ENCODE measurements at places on chromosomes 1 and 21. TPM values are rescaled to one million over a fixed set of nuclear protein-coding genes. Genes with fewer than 3 reads are reported as not detected.

DNA sequence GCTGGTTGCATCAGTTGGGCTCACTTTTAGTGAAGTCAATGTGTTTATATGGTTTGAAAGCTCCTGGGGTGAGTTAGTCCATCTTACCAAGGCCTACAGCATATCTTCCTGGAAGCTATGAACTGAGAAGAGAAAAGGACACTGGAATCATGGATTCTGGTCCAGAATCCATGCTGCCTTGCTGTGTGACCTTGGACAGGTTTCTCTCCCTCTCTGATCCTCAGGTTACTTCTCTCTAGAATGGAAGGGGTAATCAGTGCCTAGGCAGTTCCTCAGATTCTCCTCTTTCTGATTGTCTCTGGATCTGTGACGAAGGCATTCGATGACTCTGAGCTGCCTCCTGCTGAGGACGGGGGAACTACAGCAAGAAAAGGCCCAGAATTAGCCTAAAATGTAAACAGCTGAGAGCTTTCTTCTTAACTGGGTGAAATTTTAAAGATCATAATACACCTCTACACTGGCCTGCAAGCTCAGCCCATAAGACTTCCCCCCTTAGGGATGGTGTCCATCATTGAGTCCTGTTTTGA, 425.0 kb upstream of the VAMP3 start:
- no peak for DNase-seq

- DNase-seq = no peak
Observed at GRCh38 chr1:207031632-207032264, 808 bp downstream of the C1orf116 start.

GRCh38 chr1:58155418-58156123, 391.0 kb downstream of the OMA1 start:
- peak; percentile 34 for DNase-seq

GRCh38 chr1:184854496-184855140, 100.0 kb upstream of the EDEM3 start:
- no peak for DNase-seq

DNA sequence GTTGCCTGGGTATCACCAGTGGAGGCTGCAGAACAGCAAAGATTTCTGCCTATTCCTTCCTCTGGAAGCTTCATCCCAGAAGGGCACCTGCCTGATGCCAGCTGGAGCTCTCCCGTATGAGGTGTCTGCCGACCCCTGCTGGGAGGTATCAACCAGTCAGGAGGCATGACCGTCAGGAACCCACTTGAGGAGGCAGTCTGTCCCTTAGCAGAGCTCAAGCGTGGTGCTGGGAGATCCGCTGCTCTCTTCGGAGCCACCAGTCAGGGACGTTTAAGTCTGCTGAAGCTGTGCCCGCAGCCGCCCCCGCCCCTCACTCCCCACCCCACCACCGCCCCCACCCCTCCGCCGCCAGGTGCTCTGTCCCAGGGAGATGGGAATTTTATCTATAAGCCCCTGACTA, 23.1 kb upstream of the HFM1 start:
- DNase-seq = no peak

The GJA9 gene
- not detected for total RNA-seq

- no peak for DNase-seq
Observed at GRCh38 chr1:161805399-161806197, 39.5 kb downstream of the ATF6 start.

The CCDC27 gene
- not detected for total RNA-seq

The DNAH14 gene
- total RNA-seq = 31.0 TPM

The C8B gene
- total RNA-seq = not detected

The MANEAL gene
- total RNA-seq = 16.0 TPM

The DISP3 gene
- 6.8 TPM for total RNA-seq

- DNase-seq = no peak
Observed at GRCh38 chr1:244964112-244964971, 100.0 kb upstream of the HNRNPU start.

DNA sequence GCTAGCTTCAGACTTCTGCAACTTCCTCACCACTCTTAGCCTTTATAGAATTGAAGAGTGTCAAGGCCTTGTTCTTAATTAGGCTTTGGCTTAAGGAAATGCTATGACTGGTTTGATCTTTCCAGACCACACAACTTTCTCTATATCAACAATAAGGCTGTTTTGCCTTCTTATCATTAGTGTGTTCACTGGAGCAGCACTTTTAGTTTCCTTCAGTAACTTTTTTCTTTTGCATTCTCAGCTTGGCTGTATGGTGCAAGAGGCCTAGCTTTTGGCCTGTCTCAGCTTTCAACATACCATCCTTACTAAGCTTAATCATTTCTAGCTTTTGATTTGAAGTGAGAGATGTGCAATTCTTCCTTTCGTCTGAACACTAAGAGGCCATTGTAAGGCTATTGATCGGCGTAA, 8.6 kb downstream of the PRKACB start:
- no peak for DNase-seq

The BTG3 gene
- 35.9 TPM for total RNA-seq

- DNase-seq = no peak
Observed at GRCh38 chr1:67457247-67457646, 27.0 kb upstream of the SERBP1 start.

- DNase-seq = no peak
Observed at GRCh38 chr21:43194303-43195120, 25.7 kb downstream of the CRYAA start.

- DNase-seq = no peak
Observed at GRCh38 chr1:2374252-2375155, 16.9 kb downstream of the MORN1 start.

GRCh38 chr1:204074274-204075138, 1.6 kb downstream of the SOX13 start:
- no peak for DNase-seq

GRCh38 chr1:167276969-167277368, 56.3 kb downstream of the POU2F1 start:
- DNase-seq = no peak
